Foreskin keratinocyte (primary cell): ENCODE measurements at places on chromosomes 6 and 20. TPM values are rescaled to one million over a fixed set of nuclear protein-coding genes. Genes with fewer than 3 reads are reported as not detected.

DNA sequence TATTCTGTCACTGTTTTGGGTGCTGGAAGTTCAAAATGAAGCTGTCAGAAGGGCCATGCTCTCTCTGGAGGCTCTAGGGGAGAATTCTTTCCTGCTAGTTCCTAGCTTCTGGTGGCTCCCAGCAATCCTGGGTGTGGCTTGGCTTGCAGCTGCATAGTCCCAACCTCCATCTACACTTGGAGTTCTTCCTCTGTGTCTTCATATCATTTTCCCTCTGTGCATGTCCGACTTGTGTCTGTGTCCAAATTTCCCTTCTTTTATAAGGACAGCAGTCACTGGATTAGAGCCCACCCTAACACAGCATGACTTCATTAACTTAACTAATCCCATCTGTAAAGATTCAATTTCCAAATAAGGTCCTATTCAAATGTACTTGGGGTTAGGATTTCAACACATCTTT lies 23.3 kb upstream of the ENPP1 start:
- no peak for DNase-seq

- no peak for DNase-seq
Measured at GRCh38 chr20:10490706-10491105, 55.6 kb downstream of the SLX4IP start.

DNA sequence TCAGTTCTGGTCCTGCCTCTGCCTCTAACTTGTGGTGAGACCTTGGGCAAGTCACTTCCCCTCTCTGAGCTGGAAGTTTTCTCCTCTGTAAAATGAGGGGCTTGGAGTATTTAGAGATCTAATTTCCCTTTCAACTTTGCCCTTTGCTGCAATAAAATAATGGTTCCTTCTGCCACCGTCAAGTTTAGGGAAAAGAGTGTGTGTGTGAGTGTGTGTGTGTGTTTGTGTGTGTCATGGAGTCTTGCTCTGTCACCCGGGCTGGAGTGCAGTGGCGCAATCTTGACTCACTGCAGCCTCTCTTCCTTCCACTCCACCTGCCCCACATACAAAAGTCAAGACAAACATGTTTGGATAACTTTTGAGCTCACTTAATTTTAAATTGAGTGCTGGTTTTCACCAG lies 39.2 kb upstream of the PIM1 start:
- peak; percentile 42 for DNase-seq

DLL1 gene
- 5.8 and 11.3 TPM in 2 replicates for polyA plus RNA-seq

PBOV1 gene
- not detected in 2 replicates for polyA plus RNA-seq

- DNase-seq, result peak; percentile 99
Measured at GRCh38 chr20:401682-402495, 6.2 kb upstream of the RBCK1 start.

KLC4 gene
- 9.0 and 10.7 TPM in 2 replicates for polyA plus RNA-seq

GRCh38 chr6:46128476-46128875 lies 1.3 kb upstream of the ENPP4 start:
- DNase-seq, result no peak

- DNase-seq, result no peak
Measured at GRCh38 chr6:37783856-37784584, 35.5 kb upstream of the ZFAND3 start.

- DNase-seq, result no peak
Measured at GRCh38 chr6:161220346-161220745, 53.5 kb downstream of the AGPAT4 start.

- no peak for DNase-seq
Measured at GRCh38 chr6:71190809-71191208, 97.8 kb upstream of the OGFRL1 start.

DNA sequence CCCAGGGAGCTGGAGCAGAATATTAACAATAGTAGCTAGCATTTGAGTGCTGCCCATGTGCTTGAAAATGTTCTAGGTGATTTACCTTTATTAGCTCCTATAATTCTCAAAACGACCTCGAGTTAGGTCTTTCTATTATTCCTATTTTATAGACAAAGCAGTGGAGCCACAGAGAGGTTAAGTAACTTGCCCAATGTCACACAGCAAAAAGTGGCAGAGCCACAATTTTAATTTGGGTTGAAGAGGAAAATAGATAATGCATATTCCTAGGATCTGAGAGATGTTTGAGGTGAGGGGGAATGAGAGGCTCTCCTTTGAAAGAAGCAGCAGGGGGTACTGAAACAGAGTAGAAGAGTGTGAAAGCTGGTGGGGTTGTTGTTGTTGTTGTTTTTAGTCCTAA lies 354.5 kb upstream of the SLC35B3 start:
- no peak for DNase-seq

DNA sequence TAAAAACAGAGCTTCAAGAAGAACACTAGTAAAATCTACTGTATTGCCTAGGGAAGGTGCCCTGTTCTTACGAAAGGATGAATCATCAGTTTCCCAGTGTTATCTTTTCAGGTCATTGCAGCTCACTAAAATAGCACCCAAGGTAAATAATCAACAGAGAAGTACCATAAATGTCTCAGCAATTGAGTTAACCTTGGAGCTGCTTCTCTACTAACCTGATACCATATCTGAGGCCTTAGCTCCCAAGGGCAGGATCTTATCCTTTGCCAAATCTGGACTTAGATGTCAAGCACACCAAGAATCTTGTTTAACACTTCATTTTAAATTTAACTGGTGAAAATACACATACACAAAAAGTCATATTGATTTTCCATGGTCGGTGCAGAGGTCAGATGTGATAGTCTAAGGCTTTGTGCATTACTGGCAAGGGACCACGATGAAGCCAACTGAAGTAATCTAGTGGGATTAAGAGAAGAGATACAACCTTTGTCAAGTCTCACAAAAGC lies 81.5 kb downstream of the EDN1 start:
- DNase-seq, result peak; percentile 24

CD93 gene
- not detected in 2 replicates for polyA plus RNA-seq

- peak; percentile 99 for DNase-seq
Measured at GRCh38 chr6:136609873-136610706, 59.9 kb upstream of the MAP7 start.

TGM2 gene
- 13.7 and 29.5 TPM in 2 replicates for polyA plus RNA-seq

LRP11 gene
- 15.5 and 18.8 TPM in 2 replicates for polyA plus RNA-seq

- no peak for DNase-seq
Measured at GRCh38 chr6:163695414-163695864, 280.9 kb downstream of the QKI start.

GLP1R gene
- polyA plus RNA-seq, result not detected in 2 replicates

PDYN gene
- not detected in 2 replicates for polyA plus RNA-seq

MRS2 gene
- polyA plus RNA-seq, result 11.1 and 17.1 TPM in 2 replicates

- peak; percentile 41 for DNase-seq
Measured at GRCh38 chr6:12148317-12148801, 136.2 kb downstream of the HIVEP1 start.

ACTL10 gene
- 1.3 and 1.6 TPM in 2 replicates for polyA plus RNA-seq

NOX3 gene
- not detected in 2 replicates for polyA plus RNA-seq

DNA sequence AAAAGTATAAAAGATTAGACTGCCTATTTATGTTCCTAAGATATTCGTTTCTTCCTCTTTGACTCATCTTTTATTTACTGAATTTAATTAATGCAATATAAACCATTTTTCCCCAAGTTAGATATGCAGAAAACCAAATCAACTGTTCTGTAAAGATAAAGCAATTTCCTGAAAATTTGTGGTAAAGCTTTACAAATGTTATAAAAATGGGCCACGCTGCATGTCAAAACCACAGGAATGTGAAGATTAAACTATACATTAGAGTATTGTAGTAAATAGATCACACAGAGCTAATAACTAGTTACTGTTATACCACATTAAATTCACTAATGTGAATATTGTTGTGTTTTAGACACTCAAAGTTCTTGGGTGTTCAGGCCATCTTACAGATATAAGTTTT lies 83.4 kb downstream of the OPN5 start:
- no peak for DNase-seq

DNA sequence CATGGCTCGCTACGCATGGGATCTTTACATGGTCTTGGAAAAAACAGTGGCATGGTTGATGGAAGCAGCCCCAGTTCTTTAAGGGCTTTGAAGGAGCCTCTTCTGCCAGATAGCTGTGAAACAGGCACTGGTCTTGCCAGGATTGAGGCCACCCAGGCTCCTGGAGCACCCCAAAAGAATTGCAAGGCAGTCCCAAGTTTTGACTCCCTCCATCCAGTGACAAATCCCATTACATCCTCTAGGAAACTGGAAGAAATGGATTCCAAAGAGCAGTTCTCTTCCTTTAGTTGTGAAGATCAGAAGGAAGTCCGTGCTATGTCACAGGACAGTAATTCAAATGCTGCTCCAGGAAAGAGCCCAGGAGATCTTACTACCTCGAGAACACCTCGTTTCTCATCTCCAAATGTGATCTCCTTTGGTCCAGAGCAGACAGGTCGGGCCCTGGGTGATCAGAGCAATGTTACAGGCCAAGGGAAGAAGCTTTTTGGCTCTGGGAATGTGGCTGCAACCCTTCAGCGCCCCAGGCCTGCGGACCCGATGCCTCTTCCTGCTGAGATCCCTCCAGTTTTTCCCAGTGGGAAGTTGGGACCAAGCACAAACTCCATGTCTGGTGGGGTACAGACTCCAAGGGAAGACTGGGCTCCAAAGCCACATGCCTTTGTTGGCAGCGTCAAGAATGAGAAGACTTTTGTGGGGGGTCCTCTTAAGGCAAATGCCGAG lies 78.2 kb downstream of the ASXL1 start:
- no peak for DNase-seq

GRCh38 chr6:8343600-8343999 lies 91.7 kb downstream of the SLC35B3 start:
- no peak for DNase-seq

DNA sequence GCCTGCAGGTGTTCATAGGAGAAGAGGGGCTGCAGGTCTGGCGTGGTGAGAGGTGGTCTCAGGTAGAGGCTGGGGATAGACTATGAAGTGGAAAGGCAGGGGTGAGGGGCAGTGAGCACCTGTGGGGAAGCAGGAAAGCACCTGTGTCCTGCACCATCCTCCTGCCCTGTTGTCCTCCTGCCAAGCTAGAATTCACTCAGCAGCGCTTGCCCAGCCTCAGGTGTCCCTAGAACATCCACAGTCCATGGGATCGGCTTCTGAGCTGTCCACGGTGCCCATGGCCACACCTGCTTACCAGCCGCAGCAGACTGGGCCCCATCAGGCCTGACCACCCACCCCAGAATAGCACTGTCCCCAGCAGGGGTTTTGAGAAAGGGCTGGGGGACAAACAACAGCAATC lies 456.2 kb upstream of the SULF2 start:
- no peak for DNase-seq

GPR63 gene
- 0.64 and 0.91 TPM in 2 replicates for polyA plus RNA-seq

DNA sequence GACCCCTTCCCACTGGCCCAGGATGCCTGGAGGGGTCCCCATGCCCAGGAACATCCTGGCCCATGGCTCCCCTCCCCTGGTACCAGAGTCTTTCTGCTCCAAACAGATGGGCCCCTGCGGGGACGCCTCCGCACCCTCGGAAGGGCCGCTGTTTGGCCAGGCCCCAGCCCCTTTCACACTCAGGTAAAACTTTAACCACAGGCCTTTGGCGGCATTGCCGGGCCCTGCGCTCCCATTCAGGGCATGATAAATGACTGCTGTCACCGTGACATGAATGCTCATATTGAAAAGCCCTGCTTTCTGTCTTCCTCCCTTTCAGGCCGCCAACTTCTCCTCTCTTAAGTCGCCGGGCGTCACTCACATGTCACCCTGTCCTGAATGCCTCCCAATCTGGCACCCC lies 141.5 kb upstream of the TOP1 start:
- DNase-seq, result no peak

DNA sequence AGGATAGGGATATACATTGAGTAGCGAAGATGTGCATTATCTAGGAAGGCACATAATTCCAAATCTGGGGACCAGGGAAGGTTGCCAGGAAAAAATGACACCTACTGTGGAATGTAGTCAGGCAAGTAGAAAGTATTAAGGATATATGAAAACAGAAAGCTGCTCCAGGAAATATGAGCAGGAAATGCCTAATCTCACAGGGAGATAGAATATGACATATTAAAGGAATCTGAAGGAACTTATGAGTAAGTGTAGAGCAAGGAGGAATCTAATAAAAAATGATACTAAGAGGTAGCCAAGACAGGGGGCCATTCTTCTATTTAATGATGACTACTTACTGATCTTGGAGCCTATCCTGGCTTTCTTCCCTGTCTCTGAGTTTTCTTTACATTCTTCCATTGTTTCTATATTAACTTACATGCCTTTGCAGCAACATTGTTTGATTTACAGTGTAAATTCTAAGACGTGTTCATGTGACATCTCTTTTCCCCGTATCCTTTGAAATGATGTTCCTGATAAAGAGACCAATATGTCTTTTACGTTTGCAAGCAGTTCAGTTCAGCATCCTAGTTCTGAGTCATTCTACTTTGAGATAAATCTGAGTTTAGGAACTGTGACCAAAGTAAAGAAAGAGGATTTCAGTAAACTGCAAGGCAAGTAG lies 58.6 kb downstream of the TINAG start:
- peak; percentile 79 for DNase-seq

DNA sequence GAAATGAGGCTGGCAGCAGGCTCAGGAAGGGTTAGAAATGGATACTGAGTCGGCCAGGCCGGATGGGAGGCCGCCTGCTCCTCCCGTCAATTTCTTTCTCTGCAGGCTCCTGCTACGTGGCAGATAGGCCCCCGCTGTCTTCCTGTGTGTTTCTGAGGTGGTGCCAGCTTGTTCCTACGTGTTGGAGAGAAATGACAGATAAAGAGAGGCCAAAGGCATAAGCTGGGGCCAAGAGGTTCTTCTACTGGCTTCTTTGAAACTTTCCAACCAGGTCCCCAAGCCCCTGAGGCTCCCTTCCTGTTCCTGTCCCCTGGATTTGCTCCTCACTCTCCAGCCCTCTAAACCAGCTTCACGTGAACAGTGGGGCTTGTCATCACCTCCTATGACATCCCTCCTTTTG lies 76.8 kb downstream of the TCP11 start:
- DNase-seq, result no peak

DNA sequence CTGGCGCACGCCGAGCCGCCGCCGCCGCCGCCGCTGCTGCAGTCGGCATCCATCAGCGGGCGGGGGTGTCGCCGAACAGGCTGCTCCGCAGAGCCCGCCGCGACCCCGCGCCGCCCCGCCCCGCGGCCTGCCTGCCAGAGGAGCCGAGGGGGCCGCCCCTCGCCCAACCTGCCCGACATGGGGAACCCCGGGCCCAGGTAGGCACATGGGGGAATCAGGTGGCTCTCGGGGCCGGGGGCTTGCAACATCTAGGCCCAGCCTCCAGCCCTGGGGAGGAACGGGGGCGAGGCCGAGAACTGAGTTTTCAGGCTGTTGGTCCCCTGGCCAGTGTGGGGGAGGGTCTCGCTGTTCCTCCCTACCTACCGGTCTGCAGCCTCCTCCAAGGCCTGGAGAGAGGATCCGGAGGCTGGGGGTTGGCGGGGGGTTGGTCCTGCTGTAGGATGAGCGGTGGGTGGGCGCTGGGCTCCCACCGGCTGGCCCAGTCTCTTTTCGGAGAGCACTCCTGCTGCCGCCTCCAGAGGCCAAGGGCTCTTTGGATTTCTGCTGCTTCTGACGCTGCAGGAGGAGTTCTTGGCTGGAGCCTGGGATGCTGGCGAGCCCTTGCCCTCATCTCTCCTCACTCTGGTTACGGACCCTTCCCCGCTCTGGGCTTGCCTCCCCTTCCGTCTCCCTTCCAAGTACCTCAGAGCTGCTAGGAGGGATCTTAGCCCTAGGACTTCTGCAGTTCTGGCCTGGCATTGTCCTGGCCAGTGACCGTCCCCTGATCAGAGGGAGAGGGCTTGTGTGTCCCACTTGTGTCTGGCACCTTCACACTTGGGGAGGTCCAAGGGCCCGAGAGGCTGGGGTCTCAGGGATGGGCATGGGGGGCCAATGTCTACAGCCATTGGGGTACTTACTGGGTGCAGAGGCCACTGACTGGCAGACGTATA lies at the start of gene EPB41L1:
Gene EPB41L1 (plus strand): TSS at position 41 of the 929 bp plus-strand sequence. CDS start 19,038 bp downstream, outside the sequence.
- DNase-seq, result no peak

- DNase-seq, result no peak
Measured at GRCh38 chr6:162395181-162395580, 332.4 kb downstream of the PRKN start.

- DNase-seq, result no peak
Measured at GRCh38 chr6:42424906-42425474, 26.7 kb downstream of the TRERF1 start.

HDGFL1 gene
- polyA plus RNA-seq, result not detected in 2 replicates

C6orf15 gene
- 0.16 and 0.78 TPM in 2 replicates for polyA plus RNA-seq
